Urinary bladder (tissue), 4 donors: ENCODE measurements at places on chromosomes 11 and 22. TPM values are rescaled to one million over a fixed set of nuclear protein-coding genes. Genes with fewer than 3 reads are reported as not detected.

Gene ACRV1
- not detected for total RNA-seq

Gene NTM
- 27.8 TPM for total RNA-seq

Gene UPK3A
- 88.9 TPM for total RNA-seq

Gene MMP11
- total RNA-seq = 7.3 TPM

Gene C11orf91
- not detected for total RNA-seq

Gene ARHGAP8
- total RNA-seq = 2.4 TPM
